Activated CD4-positive, alpha-beta T cell treated with anti-CD3 and anti-CD28 coated beads for 36 hours (primary cell): ENCODE measurements at places on chromosomes 2 and 18. TPM values are rescaled to one million over a fixed set of nuclear protein-coding genes. Genes with fewer than 3 reads are reported as not detected.

Gene MC4R
- total RNA-seq: not detected

Gene SERPINB11
- total RNA-seq: not detected

Gene SLC4A3
- 0.05 TPM for total RNA-seq

Gene LINC00305
- total RNA-seq: not detected

Gene LYPD6B
- total RNA-seq: not detected

Gene CAPG
- total RNA-seq: 28.3 TPM

Gene INPP4A
- total RNA-seq: 29.1 TPM

Gene AFF3
- 5.6 TPM for total RNA-seq

Gene FBXO41
- total RNA-seq: 29.5 TPM

Gene PSMA8
- 1.4 TPM for total RNA-seq

Gene SLC8A1
- total RNA-seq: 1.9 TPM

Gene EEF1B2
- 983 TPM for total RNA-seq

Gene PID1
- not detected for total RNA-seq

Gene MPV17
- total RNA-seq: 93.4 TPM

Gene OTOF
- total RNA-seq: 1.9 TPM

Gene ATP8B1
- not detected for total RNA-seq

Gene CCDC121
- 0.44 TPM for total RNA-seq

Gene SKOR2
- 0.14 TPM for total RNA-seq

Gene USP40
- total RNA-seq: 12.0 TPM

Gene LRP1B
- total RNA-seq: not detected

Gene TMEM150A
- total RNA-seq: 1.3 TPM

Gene SERPINB13
- not detected for total RNA-seq

Gene CCDC102B
- 1.8 TPM for total RNA-seq

Gene SLC19A3
- not detected for total RNA-seq

Gene TWIST2
- total RNA-seq: not detected

Gene NTSR2
- total RNA-seq: not detected

Gene TACR1
- total RNA-seq: not detected

Gene DUSP2
- total RNA-seq: 407 TPM

Gene ALPI
- total RNA-seq: not detected

Gene CNTNAP5
- total RNA-seq: not detected

Gene IL37
- total RNA-seq: not detected

Gene PIK3C3
- total RNA-seq: 37.5 TPM

Gene ITM2C
- 32.9 TPM for total RNA-seq

Gene CPLX4
- not detected for total RNA-seq

Gene POTEJ
- not detected for total RNA-seq

Gene CHPF
- 17.1 TPM for total RNA-seq

Gene SCYGR6
- not detected for total RNA-seq

Gene KIAA2012
- not detected for total RNA-seq

Gene CFAP53
- total RNA-seq: 0.37 TPM

Gene PTGR3
- 14.4 TPM for total RNA-seq

Gene SIX2
- not detected for total RNA-seq

Gene NAT8
- total RNA-seq: not detected

Gene GAD1
- 6.9 TPM for total RNA-seq

Gene STARD6
- total RNA-seq: 0.23 TPM

Gene LRRTM4
- not detected for total RNA-seq

Gene CHRND
- total RNA-seq: not detected

Gene ZSWIM2
- total RNA-seq: not detected

Gene GREB1L
- total RNA-seq: not detected

Gene TOGARAM2
- total RNA-seq: 2.7 TPM

Gene SULT1C4
- not detected for total RNA-seq

Gene AQP12A
- total RNA-seq: not detected

Gene CHRNG
- total RNA-seq: not detected

Gene THSD7B
- not detected for total RNA-seq

Gene ARHGEF4
- 1.9 TPM for total RNA-seq

Gene KCNJ3
- total RNA-seq: not detected

Gene EXOC6B
- total RNA-seq: 9.0 TPM

Gene DSG1
- not detected for total RNA-seq

Gene SOWAHC
- 0.98 TPM for total RNA-seq

Gene IL36A
- total RNA-seq: not detected
